ENCODE measurements at places on chromosomes 13 and 19. TPM values are rescaled to one million over a fixed set of nuclear protein-coding genes. Genes with fewer than 3 reads are reported as not detected.

Gene FGF21
- not detected for total RNA-seq

Gene C19orf67
- not detected for total RNA-seq

Gene SLC17A7
- total RNA-seq = 0.57 TPM

Gene LHB
- total RNA-seq = 0.19 TPM
